ENCODE measurements at places on chromosomes 7 and 10.
A peak's percentile ranks its signal among the peaks of the same experiment; 100 is the strongest.

DNA sequence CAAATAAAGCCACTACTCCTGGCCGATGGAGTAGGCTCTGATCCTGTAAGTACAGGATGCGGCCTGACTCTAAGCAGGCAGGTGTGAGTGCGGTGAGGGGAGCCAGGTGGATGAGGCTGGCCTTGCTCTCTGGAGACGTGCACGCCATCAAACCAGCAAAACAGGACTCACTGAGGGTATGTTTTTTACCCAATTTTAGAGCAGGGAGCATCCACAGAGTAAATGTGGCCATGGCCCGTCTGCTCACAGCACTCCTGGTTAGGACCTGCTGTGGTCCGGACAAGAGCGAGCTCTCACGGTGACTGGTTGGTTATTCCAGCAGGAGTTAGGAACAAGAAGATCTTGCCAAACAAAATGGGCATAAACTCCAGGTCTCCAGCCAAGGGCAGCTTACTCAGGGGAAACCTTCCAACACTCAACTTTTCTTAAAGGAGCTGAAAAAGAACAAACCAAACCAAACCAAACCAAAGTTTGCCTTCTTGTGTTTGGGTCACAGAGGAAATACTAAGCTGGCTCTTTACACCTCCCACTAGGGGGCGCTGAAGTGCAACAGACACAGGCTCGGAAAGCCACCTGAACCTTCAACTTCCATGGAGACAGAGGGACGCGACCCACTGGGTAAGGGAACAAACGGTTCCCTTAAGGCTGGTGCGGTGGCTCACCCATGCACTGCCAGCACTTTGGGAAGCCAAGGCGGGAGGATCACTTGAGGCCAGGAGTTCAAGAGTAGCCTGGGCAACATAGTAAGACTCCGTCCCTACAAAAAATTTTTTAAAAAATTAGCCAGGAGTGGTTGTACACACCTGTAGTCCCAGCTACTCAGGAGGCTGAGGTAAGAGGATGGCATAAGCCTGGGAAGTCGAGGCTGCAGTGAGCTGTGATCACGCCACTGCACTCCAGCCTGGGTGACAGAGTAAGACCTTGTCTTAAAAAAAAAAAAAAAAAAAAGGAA lies 122.4 kb downstream of the CLEC2L start:
- peak; percentile 91 for DNase-seq

DNA sequence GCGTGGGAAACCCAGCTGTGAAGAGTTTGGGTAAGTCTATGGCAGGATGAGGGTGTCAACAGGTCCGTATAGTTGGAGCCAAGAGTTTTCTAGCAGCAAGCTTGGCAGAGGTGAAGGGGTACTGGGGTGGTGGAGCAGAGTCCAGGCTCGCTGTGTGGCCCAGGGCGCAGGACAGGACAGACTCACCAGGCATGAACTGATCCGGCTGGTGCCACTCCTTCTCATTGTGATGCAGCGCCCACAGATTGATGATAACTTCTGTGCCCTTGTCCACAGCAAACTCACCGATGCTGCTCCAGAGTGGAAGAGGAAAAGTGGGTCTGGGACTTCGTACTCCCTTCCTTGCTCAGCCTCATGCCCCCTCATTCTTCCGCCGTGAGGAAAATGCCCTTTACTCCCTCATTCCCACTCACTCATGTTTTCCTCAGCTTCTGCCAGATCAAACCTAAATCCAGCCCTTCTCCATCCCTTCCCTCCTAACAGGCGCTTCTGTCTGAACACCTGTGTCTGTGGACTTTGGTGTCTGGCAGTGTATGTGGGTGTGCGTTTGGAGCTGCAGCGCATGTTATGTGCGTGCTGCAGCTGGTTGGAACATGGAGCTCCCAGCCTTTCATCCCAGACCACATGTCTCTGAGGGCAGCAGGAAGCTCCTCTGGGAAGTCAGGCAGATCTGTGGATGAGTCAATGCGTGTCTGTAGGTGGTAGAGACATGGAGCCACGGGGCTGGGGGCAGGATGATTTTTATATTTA lies 5.7 kb downstream of the CYP17A1 start:
- no peak for DNase-seq

- DNase-seq, result no peak
Measured at GRCh38 chr7:132368246-132368900, 207.9 kb downstream of the PLXNA4 start.

DNA sequence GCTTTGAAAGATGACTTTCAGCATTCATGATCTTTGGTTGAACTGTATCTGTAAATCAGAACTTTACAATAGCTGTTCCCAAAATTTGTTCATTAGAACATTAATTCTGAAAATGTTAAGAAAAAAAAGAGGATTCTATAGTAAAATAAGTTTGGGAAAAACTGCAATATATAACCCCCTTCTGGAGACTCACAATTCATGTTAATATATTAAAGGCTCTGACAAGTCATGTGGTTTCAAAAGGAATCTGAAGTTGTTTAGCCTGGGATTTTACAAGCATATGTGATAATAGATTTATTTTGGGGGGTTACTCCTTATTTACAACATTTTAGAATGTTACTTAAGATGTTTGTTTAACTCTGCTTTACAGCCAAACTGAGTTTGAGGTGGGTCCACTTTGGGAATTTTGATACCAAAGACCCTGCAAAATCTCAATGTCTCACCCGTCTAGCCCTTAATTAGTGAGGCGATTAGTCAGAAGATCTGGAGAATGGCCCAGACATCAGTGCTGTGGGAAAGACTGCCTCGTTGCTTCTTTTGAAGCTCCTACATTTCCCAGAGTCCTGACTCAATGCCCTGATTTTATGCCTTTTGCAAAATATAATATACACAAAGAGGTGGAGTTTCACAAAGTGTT lies 40.0 kb downstream of the CDK1 start:
- no peak for DNase-seq

All from right atrium auricular region (tissue), 2 donors.